ENCODE measurements at places on chromosomes 16 and 17. TPM values are rescaled to one million over a fixed set of nuclear protein-coding genes. Genes with fewer than 3 reads are reported as not detected.

PRSS8 gene
- total RNA-seq, result not detected

OR1A1 gene
- not detected for total RNA-seq

FAM117A gene
- 5.8 TPM for total RNA-seq

CLEC19A gene
- not detected for total RNA-seq

MIEF2 gene
- total RNA-seq, result 28.0 TPM

CYB561 gene
- total RNA-seq, result 6.8 TPM

MCRIP1 gene
- total RNA-seq, result 102 TPM

TMED6 gene
- total RNA-seq, result 0.38 TPM

NOS2 gene
- 0.16 TPM for total RNA-seq

TPPP3 gene
- 9.6 TPM for total RNA-seq

TBC1D28 gene
- total RNA-seq, result not detected

KRTAP2-1 gene
- total RNA-seq, result not detected

SYNGR3 gene
- total RNA-seq, result 1.8 TPM

HSPB9 gene
- not detected for total RNA-seq

RAMP2 gene
- total RNA-seq, result 45.8 TPM

KCNH6 gene
- not detected for total RNA-seq

PLLP gene
- 1.2 TPM for total RNA-seq

RHBDL1 gene
- 1.8 TPM for total RNA-seq

MRPL58 gene
- total RNA-seq, result 39.3 TPM

LLGL2 gene
- total RNA-seq, result 4.7 TPM

WRAP53 gene
- 3.2 TPM for total RNA-seq

CCL2 gene
- total RNA-seq, result 42.3 TPM

ASGR2 gene
- total RNA-seq, result 0.24 TPM

CHAD gene
- total RNA-seq, result 0.30 TPM

PRRT2 gene
- total RNA-seq, result 2.1 TPM

TP53TG3C gene
- total RNA-seq, result not detected

NHLRC4 gene
- total RNA-seq, result 0.30 TPM

ATAD5 gene
- 0.48 TPM for total RNA-seq

GAS7 gene
- 75.9 TPM for total RNA-seq
